ENCODE measurements at places on chromosomes 3 and 15.

DNA sequence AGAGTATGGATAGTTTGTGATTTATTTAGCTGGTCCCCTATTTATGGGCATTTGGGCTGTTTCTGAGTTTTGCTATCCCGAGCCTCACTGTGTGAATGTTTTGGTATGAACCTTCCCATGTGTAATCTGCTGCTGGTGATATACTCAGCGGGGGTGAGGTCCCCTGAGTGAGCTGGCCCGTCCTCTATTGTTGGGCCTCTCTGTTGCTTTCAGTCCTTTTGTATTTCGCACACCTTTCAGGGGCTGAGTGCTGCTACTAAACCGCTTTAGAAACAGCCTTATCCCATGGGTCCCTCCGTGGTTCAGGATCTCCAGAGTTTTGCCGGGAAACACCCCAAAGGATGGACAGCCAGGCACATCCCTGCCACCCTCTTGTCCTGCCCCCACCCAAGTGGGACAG, 94.5 kb downstream of the WNT7A start:
- no peak for DNase-seq

DNA sequence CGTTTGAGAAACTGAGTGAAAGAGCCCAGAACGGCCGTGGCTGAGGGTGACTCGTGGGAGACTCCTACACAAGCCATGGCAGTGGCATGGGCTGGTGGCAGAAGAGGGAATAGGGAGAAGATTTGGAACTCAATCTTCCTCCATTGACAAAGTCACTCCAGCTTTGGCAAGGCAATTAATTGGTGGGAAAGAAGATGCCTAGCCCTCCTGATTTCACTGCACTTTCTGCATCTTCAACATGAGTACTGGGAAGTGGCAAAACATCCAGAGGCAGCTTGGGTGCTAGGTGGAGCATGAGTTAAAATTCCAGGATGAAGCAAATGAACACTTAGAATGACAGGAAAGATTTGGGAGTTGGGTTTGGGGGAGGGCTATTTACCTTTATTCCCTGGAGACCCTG, 1.4 kb upstream of the TGFBR2 start:
- DNase-seq = no peak

DNA sequence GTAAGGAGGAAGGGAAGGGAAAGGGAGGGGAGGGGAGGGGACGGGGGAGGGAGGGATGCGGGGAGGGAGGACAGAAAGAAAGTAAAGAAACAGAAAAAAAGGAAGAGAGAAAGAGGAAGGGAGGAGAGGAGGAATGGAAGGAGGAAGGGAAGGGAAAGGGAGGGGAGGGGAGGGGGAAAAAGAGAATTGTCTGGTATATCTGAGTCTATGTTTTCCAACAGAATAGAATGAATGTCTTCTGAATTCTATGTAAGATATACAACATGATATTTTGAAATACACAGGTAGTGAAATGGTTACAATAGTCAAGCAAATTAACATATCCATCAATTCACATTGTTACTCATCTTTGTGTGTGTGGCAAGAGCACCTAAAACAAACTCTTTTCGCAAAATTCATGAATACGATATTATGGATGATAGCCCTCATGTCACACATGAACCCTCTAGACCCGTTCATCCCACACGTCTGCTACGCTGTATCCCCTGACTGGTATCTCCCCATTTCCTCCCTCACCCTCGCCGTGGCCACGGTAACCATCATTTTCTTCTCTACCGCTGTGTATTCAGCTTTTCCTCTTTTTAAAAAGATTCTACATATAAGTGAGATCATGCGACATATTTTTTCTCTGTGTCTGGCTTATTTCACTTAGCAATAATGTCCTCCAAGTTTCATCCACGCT, 168.9 kb downstream of the XXYLT1 start:
- DNase-seq = no peak

GRCh38 chr15:95170561-95171380, 939.4 kb downstream of the MCTP2 start:
- no peak for DNase-seq

DNA sequence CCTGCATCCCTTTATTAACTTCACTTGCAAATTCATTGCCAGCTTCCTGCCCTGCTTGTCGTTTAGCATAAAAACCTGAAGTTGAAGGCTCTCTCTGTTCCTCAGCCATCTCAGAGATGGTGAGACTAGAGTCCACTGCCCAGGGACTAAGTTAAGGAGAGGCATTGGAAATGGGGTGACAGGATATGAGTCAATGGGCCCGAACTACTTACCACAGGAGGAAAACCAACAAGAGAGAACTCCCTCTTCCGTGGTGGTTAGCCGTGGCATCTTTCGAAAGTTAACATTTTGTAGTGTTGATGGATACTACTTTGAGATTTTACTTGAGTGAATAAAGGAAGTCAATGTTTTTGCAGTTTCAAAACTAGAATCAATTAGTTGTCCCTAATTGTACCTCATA, 65.3 kb downstream of the LRTM1 start:
- no peak for DNase-seq

DNA sequence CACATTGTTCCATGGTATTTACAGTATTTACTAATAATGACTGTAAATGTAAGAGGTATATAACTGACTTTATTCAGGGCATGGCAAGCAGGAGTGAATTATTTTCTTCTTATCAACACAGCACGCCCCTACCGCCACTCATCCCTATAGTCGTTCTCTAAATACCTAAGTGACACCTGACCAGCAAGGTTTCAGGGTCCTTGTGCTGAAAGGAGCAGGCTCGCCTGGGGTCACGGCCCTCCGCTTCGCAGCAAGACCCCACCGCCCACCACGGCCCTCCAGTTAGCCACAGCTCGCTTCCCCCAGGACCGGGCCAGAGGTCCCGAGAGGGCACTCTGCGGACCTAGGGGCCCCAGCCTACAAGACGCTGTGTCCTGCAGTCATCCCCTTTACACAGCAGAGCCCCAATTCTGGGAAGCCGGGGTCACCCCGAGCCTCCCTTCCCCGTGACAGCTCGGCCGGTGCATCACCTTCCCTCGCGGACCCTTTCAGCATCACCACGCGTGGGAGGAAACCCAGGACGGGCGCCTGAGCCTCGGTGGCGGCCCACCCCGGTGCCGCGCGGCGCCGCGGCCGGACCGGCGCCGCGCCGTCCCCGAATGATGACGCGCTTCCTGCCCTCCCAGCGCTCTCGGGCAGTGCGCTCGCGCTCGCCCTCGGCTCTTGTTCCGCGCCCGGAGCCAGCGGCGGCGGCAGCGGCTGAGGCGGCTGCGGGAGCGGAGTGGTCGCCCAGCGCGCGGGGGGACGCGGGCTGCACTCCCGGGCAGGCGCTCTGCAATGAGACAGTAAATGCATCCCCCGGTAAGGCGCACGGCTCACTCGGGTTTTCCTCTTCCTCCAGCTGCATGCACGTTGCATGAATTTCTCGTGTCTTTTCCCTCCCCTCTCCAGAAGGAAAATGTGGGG, 225.1 kb upstream of the C2CD4B start:
- peak; percentile 38 for DNase-seq

GRCh38 chr3:157369727-157370421, 66.8 kb upstream of the PTX3 start:
- no peak for DNase-seq

GRCh38 chr15:65634356-65634755, 12.6 kb downstream of the SLC24A1 start:
- no peak for DNase-seq

DNA sequence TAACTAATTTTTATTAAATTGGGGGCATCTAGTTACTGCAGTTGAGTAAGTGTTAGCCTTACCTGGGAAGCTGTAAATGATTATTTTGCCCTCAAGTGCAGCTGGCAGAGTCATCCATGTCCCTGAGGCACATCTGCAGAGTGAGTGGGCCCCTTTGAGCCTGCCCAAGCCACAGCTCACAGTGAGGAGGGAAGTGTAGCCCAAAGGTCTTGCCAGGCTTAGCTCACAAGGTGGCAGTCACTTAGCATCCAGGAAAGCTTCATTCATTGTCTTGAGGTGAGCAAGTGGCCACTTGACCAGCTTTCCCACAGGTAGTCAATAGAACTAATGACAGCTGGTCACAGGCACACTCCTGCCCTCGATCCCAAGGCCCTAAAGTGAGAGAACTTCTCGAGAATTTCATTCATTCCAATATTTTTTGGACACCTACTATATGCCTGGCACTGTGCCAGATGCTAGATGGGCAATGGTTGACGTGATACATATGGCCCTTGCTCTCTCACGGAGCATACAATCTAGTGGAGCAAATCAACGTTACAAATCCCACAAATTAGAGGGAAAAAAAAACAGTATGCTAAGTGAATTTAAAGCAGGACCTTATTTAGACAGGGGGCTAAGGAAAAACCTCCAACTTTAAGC, 163.3 kb upstream of the IL12A start:
- no peak for DNase-seq

GRCh38 chr3:65963787-65964677, 74.7 kb downstream of the MAGI1 start:
- DNase-seq = no peak

- DNase-seq = no peak
Measured at GRCh38 chr15:68487087-68487843, 55.3 kb upstream of the ITGA11 start.

DNA sequence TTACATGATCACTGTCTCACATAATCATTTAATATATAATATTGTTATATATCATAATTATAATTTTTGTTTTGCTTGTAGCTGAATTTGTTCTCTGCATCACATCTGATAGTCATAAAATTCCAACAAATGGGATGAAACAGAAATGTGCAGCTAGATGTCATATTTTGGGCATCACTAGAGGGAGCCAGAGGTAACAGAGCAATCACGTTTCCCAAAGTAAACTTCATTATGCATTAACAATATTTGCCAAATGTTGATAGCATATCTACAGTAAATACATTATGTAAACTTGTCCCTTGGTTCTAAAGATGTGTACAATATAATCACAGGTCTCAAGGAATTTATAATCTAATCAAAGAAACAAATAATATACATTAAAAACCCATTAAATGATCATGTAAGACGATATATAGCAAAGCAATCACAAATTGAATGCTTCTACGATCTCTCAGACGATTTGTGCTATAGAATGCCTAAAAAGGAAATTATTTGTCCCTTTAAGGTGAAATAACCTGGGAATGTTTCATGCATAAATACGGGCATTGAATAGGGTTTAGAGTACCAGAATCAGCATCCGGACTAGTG, 234.2 kb upstream of the MCTP2 start:
- DNase-seq = no peak

GRCh38 chr3:148990236-148990635, 1.1 kb upstream of the GYG1 start:
- DNase-seq = no peak

DNA sequence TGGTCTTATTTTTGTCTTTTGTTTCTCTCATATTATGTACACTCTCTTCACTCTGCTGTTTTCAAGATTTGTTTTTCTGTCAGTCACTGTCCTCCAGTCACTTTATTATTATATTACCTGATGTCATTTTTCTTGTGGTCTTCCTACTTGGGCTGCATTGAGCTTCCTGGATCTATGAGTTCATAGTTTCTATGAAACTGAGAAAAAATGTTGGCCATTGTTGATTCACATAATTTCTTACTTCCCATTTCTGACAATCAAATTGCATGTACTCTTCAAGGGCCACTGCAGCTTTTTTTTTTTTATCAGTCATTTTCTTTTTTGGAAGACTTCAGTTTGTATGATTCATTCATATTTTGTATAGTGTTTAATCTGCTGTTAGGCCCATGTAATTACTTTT, 1180.6 kb upstream of the GBE1 start:
- no peak for DNase-seq

- no peak for DNase-seq
Measured at GRCh38 chr15:75036212-75036616, 12.8 kb downstream of the PPCDC start.

DNA sequence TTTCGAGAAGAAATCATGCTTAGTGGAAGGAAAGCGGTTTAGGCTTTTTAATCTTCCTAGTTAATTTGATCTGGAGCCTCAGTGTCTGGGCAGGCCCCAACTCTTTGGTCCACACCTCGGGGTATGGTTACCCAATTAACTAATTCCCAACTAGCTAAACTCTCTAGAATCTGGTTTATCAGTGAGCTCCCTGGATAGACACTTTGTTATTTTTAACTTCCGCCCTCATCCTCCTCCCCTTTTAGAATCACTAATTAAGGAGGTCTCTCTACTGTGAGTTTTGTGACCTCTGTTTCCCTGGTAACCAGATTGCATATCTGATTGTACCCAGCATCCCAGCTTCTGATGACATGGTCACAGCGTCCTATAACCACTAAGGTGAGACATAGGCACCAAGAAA, 112.2 kb downstream of the RARB start:
- no peak for DNase-seq

GRCh38 chr3:43650345-43650744, 28.5 kb upstream of the ANO10 start:
- no peak for DNase-seq

- no peak for DNase-seq
Measured at GRCh38 chr3:30314757-30315325, 291.6 kb upstream of the TGFBR2 start.

- DNase-seq = no peak
Measured at GRCh38 chr15:95043933-95044313, 812.6 kb downstream of the MCTP2 start.

- DNase-seq = no peak
Measured at GRCh38 chr3:58204720-58205119, 6.1 kb downstream of the DNASE1L3 start.

- DNase-seq = no peak
Measured at GRCh38 chr15:68821190-68821840, 620 bp upstream of the ANP32A start.

GRCh38 chr3:185519021-185519420, 20.2 kb upstream of the TMEM41A start:
- DNase-seq = no peak

- no peak for DNase-seq
Measured at GRCh38 chr3:183274609-183275008, 21.6 kb downstream of the B3GNT5 start.

DNA sequence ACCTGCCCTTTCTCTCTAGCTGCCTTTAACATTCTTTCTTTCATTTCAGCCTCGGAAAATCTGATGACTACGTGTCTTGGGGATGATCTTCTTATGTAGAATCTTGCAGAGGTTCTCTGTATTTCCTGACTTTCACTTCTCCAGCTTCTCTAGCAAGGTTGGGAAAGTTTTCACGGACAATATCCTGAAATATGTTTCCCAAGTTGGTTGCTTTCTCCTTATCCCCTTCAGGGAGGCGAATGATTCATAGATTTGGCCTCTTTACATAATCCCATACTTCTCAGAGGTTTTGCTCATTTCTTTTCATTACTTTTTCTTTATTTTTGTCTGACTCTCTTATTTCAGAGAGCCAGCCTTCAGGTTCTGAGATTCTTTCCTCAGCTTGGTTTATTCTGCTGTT, 62.1 kb upstream of the CCDC54 start:
- no peak for DNase-seq

DNA sequence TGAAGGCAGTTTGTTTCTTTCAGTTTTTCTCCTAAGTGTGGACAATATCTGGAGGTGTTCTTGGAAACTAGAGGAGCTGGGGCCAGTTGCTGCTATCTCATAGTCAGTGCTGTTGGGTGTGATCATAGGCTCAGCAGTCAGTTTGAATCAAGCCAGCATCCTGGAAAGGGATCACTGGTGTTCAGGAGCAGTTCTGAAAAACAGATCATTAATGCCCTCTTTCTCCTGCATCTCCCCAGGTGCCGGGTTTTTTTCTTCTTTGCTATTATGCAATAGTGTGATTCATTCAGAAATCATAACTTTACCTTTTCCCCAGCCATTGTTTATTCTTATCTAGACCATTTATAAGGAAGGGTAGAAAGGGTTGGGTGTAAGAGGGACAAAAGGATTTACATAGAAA, 24.0 kb downstream of the LNP1 start:
- DNase-seq = no peak

- no peak for DNase-seq
Measured at GRCh38 chr3:55876560-55876959, 389.5 kb upstream of the WNT5A start.

Measured in activated T-cell treated with anti-CD3 and anti-CD28 coated beads for 4 hours (primary cell).